ENCODE measurements at places on chromosomes 12 and 14.

DNA sequence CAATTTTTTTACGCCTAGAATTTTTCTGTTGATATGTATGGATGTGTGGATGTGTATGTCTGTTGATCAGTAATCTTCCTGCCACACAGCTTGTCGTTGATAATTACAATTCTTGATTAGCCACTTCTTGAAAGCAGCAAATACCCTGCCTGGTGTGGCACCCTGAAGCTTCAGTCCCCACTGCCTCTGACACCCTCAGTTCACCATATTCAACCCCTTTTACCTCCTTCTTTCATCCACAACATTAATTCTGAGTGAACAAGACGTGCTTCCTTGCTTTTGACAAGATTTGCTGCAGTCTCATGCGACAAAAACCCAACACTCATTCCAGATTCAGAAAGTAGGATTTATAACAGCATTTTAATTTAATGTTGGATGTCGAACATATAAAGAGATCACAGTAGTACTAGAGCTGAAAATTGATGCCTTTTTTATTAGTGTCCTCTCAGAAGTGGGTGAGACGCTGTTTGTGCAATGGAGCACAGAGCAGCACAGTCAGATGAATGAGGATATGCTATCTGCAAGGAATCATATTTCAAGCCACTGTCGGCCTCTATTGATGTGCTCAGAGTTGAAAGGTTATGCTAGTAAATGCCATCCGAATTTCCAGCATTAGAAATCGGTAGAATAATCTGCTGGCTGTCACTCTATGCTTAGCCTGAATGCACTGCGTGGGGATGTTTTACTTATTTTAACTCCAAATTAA, 383.7 kb downstream of the EGLN3 start:
- DNase-seq, result no peak

GRCh38 chr12:76030341-76031080, 1.1 kb downstream of the PHLDA1 start:
- DNase-seq, result peak; percentile 53

GRCh38 chr14:84085493-84085892, 1444.5 kb upstream of the FLRT2 start:
- no peak for DNase-seq

DNA sequence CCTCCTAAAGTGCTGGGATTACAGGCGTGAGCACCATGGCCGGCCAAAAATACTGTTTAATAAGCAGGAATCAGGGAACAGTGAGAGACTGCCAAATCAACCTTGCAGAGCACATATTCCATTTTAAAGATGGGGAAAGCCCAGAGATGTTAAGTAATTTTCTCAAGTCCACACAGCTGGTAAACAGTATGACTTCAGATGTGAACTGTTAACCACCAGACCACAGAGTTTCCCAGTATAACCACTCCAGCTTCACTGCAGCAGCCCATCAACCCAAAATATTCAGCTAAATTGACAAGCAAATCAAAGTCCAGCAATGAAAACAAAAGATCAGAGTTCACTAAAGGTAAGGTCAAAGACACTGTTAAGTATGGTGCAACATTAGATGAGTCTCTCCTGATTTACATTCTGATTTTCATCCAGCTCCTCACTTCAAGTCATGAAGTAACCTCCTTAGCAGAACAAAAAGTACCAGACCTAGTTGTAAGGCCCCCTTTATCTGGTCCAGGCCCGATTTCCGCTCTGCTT, 82.1 kb downstream of the TRAFD1 start:
- DNase-seq, result no peak

GRCh38 chr12:41174602-41175001, 13.5 kb upstream of the PDZRN4 start:
- DNase-seq, result no peak

DNA sequence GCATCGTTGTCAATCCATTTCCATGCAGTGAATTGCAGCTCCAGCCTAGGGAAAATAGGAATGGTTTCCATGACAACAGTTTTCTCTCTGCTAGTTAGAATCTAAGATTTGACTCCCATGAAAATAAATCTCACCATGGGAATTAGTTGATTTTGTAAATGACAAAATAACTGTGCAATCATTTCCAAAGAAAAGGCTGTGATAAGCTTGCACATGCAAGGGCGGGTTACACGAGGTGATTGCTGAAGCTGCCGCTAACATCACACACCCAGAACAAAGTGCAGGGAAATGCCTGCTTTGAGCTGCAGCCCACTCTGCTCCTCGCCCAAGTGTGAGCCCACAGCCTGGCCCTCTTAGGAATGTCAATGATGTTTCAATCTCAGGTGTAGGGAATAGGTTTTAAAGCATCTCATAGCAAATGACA, 53.8 kb downstream of the TRIM9 start:
- no peak for DNase-seq

GRCh38 chr12:62640910-62641448, 174.4 kb downstream of the MON2 start:
- no peak for DNase-seq
